RKO (cell line): ENCODE measurements at places on chromosomes 6 and 20.
A peak's percentile ranks its signal among the peaks of the same experiment; 100 is the strongest.

DNA sequence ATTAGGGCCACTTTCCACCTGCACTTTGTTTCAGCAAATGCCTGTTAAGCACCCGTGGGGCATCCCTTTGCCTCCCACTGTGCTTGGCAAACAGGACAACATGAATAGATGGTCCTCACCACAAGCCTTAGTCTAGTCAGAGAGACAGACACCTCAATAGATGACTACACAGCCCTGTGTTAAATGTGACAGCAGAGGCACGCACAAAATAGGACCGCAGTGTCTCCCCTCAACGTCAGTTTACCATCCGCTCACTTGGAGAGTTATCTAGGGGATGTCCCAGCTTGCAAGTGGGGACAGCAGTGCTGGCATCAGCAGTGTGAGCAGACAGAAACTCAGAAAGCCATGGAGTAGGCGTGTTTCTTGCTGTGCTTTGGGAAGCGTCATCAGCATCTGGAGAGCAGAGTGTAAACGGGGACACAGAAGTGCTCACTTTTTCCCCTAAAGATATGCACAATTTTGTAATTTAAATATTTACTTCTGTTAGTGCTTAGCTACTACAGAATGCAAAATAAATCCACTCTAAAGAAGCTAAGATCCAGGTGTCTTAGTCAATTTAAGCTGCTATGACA is 66.0 kb upstream of the TXNDC5 start:
- no peak for DNase-seq

DNA sequence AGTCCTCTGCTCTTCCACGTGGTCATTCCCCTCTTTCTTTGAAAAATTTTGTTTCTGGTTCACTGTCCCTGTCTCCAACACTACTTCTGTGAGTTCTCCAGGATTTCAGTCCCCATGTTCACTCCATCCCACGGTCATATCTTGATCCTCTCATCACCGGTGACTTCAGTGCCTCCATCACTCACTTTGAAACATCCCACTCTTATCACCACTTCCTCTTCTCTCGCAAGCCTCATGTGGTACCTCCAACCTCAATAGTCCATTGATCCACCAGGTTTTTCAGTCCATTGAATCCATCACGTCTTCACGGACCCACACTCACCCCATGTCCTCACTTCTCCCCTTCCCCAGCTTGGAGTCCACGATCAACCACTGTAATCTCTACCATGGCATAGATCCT is 64.8 kb downstream of the CARMIL1 start:
- DNase-seq, result no peak

DNA sequence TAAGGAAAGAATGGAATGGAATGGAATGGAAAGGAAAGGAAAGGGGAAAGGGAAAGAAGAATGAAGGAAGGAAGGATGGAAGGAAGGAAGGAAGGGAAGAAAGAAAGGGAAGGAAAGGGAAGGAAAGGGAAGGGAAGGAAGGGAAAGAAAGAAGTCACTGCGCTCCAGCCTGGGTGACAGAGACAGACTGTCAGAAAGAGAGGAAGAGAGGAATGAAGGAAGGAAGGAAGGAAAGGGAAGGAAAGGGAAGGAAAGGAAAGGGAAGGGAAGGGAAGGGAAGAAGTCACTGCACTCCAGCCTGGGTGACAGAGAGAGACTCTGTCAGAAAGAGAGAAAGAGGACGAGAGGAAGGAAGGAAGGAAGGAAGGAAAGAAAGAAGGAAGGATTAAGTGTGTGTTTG is 221.2 kb upstream of the LAMP5 start:
- DNase-seq, result no peak

- DNase-seq, result peak; percentile 70
These were observed 60.2 kb downstream of the GCLC start for GRCh38 chr6:53484476-53485280.

GRCh38 chr6:70166088-70166958 is 136.6 kb downstream of the COL9A1 start:
- DNase-seq, result peak; percentile 47

DNA sequence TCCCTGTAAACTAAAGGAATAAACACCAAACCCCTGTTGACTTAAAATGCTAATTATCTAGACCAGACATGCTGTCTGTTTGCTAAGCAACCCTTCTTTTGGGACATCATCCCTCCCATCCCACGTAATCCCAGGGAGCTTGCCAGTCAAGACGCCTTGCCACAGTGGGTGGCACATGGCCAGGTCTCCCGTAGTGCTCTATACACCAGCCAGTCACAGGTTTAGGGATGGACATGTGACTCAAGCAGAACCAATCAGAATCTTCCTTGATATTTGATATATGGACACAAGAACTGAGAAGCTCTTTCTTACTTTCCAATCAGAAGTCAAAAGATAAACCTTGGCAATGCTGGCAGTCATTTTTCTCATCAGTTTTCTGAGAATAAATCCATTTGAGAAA is 60.0 kb downstream of the CNKSR3 start:
- no peak for DNase-seq

- no peak for DNase-seq
These were observed 144.6 kb downstream of the ARHGAP18 start for GRCh38 chr6:129565366-129565765.

DNA sequence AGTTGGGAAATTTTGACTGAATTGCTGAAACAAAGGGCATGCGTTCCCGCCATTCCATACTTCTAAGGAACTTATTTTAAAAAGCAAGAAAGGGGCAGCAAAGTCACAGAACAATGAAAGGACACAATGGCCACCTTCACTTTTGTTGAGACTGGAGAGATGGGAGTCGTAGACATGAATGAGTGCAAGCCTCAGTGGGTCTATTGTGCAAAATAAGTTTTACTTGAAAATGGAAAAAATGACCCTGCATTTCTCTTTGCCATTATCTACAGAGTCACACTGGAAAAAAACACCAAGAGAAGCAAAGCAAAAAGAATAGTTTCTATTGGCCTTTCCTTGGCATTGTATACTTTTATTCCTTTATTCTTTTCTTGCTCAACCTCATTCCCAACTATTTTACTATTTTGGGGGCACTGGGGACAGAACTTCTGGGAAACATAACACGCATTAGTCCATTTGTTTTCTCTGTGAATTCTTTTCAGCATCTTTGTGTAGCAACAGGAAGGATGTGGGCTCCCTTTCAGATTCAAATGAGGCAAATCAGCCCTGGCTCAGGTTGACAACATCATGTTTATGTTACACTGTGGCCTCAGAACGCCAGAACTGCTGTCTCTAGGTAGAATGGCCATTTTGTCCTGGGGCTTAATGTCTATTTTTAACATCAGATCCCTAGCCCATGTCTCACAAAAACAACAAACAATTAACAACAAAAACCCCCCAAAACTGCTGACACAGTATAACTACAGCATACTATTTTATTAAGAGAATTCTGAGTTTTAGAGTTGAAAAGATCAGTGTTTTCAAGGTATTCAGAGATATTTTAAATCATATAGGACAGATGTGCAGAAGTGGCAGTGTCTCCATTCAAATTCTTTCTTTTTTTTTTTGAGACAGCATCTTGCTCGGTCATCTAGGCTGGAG is 122.2 kb downstream of the FYN start:
- no peak for DNase-seq

DNA sequence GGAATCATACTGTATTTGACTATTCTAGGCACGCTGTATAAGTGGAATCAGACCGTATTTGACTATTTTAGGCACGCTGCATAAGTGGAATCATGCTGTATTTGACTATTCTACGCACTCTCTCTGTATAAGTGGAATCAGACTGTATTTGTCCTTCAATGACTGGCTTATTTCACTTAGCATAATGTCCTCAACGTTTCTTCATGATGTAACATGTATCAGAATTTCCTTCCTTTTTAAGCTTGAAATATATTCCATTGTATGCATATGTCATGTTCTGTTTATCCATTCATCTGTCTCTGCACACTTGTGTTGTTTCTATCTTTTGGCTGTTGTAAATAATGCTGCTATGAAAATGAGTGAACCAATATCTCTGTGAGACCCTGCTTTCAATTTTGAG is 5.7 kb downstream of the CCDC170 start:
- DNase-seq, result no peak

DNA sequence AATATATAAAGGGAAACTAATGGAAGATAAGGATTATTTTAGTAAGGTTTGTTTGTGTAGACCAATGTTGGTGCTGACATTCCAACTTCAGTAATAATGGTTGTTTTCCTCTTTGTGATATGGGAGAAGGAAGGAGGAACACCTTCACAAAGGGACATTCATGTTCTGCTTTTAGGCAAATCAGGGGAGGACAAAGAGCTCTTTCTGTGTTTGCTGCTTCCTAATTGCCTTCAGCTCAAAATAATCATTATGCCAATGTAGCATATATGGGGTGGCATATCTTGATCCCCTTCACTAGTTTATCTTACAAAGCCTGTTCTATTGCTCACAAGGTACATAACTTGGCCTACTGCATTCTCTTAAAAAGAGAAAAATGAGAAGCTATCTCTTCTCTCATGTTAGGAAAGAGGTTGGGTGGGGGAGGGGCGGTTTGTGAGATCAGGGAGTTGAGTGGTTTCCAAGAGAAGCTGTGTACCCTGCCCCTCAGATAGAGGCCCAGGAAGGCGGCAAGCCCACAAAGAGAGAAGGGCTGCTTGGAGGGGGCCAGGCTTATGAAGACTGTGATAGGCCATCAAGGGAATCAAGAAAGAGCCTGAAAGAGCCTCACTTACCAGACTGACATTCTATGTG is 4.7 kb upstream of the ADGRG6 start:
- DNase-seq, result no peak

GRCh38 chr6:161489626-161490306 is 215.9 kb upstream of the AGPAT4 start:
- DNase-seq, result no peak

GRCh38 chr6:142975365-142975764 is 30.4 kb upstream of the HIVEP2 start:
- DNase-seq, result no peak

- no peak for DNase-seq
These were observed 26.1 kb upstream of the ADTRP start for GRCh38 chr6:11804701-11805100.

DNA sequence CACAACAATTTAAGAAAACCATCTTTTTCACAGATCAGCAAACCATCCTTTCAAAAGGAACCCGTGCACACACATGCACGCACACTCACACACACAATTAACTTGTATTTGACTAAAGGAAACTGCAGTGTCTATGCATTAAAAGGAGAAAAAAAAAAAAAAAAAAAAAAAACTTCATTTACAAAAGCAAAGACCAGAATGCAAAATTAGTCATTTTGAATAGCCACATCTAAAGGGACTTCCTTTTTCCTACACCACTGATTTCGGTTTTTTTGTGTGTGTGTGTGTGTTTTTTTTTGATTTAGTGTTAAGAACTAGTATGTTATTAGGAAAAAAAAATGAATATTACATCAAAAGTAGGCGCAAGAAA is 6.3 kb downstream of the ZMYND8 start:
- no peak for DNase-seq

- peak; percentile 96 for DNase-seq
These were observed 142.9 kb downstream of the HIVEP2 start for GRCh38 chr6:142802124-142802523.

GRCh38 chr6:93550551-93551276 is 131.4 kb upstream of the EPHA7 start:
- DNase-seq, result no peak

GRCh38 chr20:24257171-24257570 is 212.3 kb upstream of the SYNDIG1 start:
- no peak for DNase-seq

- no peak for DNase-seq
These were observed 35.7 kb downstream of the RRBP1 start for GRCh38 chr20:17646209-17646960.

- peak; percentile 72 for DNase-seq
These were observed 58.0 kb downstream of the APCDD1L start for GRCh38 chr20:58457083-58457695.

- DNase-seq, result no peak
These were observed 7.0 kb upstream of the NKAIN4 start for GRCh38 chr20:63261060-63261794.

- DNase-seq, result no peak
These were observed 14.7 kb upstream of the PTGIS start for GRCh38 chr20:49582413-49583334.

- DNase-seq, result no peak
These were observed 90.2 kb downstream of the DACT2 start for GRCh38 chr6:168229368-168229752.

DNA sequence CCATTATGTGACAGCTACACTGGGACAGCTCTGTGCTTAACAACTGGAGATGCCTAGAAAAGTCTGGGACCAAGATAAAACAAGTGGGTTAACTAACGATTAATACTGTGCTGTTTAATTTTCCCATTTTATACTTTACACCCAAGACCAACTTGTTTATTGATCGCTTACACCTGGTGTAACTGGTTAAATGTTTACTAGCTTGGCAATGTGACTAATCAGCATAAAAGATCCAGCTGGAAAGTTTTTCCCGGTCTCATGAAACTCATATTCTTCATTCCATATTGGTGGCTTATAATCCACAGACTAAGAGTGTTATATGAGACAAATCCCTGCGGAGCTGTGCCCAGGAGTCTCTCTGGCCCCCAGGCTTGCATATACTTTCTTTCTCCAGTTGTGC is 101.7 kb upstream of the GJE1 start:
- DNase-seq, result no peak

DNA sequence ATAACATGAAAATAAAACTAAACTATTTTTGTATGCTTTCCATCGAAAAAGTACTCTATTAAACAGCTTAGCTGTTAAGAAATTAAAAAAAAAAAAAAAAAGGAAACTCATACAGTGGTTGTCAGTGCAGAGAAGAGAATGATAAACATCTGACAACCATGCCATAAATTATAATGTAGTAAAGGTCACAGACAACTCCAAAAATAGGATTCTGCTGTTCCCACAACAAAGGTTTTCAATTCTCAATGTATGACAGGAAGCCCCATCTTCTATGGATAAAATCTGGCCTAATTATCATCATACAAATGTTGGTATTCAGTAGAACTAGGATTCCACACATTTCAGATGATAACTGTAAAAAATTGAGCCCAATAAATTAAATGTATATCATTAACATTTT is 5.0 kb downstream of the PLN start:
- no peak for DNase-seq

DNA sequence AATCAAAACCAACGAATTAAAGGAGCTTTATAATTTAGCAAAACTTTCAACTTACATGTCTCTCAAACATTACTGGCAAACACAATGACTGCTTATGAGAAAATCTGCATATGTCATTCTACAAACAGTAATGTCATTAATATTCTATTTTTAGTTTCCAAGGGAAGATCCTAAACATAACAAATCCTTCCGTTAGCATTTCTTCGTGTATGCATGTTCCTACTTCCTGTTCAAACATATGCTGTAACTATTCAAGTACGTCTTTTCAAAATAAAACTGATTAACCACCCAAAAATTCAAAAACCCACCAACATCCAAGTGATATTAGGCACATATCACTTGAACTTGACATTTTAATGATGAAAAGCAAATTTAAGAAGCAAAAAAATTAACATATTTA is 131.3 kb downstream of the HACE1 start:
- DNase-seq, result no peak

DNA sequence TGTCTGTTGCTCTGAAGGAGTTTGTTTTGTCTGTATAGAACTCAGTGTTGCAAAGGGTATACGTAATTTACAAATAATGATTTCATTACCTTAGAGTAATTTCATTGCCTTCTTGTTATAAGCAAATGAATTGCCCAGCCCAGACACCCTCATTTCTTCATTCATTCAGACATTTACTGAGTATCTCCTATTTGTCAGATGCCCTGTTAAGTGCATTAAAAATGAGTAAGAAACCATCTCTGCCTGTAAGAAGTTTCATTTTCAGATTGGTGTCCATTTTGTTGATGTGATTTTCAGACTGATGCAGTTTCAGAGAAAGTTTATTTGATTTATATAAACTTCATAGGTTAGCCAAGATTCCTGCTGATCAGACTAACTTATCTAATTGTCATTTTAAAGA is 429.3 kb downstream of the PHF3 start:
- no peak for DNase-seq

GRCh38 chr6:34657307-34657978 is 39.1 kb downstream of the ILRUN start:
- DNase-seq, result peak; percentile 92
